ENCODE measurements at places on chromosomes 2 and 18.

GRCh38 chr2:234881413-234882241 lies 70.2 kb upstream of the SH3BP4 start:
- DNase-seq = peak; percentile 84

DNA sequence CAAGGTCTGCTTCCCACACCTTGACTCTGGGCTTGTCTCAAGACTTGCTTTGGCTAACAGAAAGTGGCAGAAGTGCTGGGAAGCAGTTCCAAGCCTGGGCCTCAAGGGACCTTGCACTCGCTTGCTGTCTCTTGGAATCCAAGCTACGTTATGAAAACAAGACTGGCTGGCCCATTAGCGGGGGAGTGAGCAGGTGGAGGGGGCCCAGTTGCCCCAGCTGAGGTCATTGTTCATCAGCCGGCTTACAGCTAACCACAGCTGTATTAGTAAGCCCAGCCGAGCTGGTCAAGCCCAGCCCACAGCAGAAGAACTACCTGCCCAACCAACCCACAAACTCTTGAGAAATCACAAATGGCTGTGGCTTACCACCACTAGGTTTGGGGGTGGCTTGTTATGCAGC lies 63.1 kb downstream of the MARCO start:
- no peak for DNase-seq

GRCh38 chr2:48674933-48675332 lies 57.3 kb downstream of the GTF2A1L start:
- DNase-seq = no peak

GRCh38 chr2:104487366-104487765 lies 366.5 kb upstream of the POU3F3 start:
- DNase-seq = no peak

DNA sequence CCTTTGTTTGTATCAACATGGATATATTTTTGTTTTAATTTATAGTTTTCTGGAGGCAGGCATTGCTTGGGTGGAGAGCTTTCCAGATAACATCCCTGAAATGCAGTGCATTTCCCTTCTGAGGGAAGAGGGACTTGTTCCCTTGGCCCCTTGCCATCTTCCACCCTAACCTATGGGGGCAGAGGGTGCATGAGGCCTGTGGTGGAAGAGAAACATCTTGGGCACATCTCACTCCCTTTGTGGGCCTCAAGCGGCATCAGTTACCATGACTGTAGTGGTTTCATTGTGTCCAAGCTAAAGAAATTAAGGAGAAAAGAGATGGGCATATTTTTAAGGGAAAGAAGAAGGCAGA lies 5.3 kb upstream of the RPL37A start:
- DNase-seq = no peak

- DNase-seq = no peak
Observed at GRCh38 chr2:242064364-242065250, 195.1 kb downstream of the RTP5 start.

GRCh38 chr2:101983486-101983885 lies 8.3 kb upstream of the IL1R2 start:
- no peak for DNase-seq

DNA sequence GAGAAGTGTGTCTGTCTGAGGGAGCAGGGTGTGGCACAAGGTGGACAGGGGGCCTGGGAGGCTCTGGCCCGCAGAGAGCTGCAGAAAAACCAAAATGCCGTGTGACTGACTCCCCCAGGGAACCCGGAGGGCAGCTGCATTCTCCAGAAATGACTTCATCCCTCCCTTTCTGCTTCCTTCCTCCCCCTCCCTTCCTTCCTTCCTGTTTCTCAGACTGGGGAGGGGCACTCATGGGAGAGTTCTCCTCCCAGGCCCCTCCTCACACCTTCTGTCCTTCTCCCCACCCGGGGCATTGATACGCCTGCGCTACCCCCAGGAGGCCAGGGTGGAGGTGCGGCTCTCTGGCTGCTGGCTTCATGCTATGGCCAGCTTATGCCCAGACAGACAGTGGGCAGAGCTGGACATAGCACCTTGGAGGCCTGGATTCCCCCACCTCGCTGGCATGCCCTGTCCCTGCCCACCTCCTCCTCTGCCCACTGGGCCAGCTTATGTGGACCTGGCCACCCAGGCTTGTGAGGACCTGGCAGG lies 8.2 kb upstream of the GPR17 start:
- peak; percentile 42 for DNase-seq

GRCh38 chr2:188898261-188898660 lies 75.9 kb upstream of the COL3A1 start:
- no peak for DNase-seq

DNA sequence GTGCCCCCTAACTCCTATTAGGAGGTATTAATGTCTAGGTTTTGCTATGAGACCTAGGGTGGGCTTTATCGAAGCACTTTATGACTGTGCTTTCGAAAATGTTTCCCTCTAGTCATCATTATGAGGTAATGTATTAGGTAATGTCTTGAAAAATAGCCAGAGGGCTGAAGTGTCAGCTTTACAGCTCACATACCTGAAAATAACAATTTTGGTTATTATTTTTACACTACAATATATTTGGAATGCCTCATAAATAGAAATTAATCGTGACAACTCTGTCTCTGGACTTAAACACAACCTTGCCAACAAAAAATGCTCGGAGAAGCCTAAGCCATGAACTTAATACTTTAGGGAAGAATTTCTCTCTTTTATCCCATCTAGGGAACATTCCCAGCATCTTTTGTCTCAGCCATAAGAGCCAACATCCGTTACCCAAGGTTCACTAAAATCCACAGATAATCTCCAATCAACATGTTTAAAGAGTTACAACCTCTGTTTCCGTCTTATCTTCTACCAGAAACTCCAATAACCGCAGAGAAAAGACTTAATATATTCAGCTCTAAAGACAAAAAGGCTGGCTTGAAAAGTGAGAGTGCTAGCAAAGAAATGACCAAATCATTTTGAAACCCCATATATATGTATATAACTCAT lies 130.9 kb upstream of the RND3 start:
- no peak for DNase-seq

DNA sequence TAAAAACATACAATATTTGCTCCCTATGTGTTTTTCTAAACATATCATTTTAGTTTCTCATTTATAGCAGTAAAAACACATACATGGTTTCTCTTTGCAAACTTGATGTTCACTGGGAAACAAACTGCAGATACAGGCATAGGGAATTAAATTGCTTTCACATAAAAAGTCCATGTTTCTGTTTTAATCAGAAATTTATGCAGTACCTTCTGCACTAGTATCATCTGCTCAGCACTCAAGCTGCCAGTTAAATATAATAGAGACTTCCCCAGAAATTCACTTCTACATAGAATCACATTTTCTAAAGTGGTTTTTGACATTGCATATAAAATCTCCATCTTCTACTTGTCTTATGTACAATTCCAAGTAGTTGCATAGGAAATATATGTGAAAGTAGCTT lies 1107.3 kb upstream of the NRXN1 start:
- DNase-seq = no peak
